ENCODE measurements at places on chromosomes 4 and X.
A peak's percentile ranks its signal among the peaks of the same experiment; 100 is the strongest.

DNA sequence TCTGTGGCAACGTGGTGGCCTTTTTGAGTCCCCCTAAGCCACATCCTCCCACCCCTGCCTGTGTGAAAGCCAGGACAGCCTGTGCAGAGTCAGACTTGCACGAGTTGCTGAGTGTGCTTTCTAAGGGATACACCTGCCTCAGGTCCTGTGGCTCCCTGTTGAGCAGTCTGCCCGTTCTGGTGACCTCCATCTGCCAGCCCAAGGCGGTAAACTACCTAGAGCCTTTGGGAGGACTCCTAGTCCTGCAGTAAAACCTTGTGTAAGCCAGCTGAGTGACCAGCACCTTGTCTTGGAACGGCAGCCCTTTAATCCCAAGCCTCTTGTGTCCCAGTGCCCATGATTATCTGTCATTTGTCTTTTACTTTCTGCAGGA is 69.3 kb downstream of the NBDY start:
- DNase-seq = no peak

DNA sequence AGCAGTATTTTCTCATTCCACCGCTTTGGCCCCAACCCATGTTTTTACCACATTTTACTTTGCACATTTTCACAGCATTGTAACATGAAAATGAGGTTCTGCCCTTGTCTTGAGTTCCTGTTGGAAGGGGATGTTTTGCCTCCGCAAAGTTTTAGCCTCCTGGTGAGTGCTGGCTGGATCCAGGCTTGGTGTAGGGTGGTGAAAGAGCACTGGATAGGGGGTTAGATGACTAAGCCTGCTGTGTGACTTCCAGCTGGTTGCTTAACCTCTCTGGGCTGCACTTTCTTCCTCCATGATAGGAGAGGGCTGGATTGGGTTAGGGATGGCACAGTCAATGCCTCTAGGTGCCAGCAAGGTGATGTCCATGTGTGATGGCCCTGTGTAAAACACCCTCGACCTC is 28.9 kb downstream of the CYTL1 start:
- peak; percentile 54 for DNase-seq

GRCh38 chrX:20995829-20996228 is 378.4 kb upstream of the CNKSR2 start:
- no peak for DNase-seq

GRCh38 chr4:173919196-173919595 is 364.3 kb downstream of the FBXO8 start:
- DNase-seq = no peak

DNA sequence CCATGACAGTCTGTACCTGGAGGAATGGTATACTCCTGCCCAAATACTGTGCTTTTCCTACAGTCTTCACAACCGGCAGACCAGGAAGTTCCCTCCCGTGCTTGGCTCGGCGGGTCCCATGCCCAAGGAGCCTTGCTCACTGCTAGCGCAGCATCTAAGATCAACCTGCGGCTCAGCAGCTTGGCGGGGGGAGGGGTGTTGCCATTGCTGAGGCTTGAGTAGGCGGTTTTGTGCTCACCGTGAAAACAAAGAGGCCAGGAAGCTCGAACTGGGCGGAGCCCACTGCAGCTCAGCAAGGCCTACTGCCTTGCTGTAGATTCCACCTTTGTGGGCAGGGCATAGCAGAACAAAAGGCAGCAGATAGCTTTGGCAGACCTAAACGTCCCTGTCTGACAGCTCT is 152.7 kb downstream of the TEX11 start:
- DNase-seq = no peak

DNA sequence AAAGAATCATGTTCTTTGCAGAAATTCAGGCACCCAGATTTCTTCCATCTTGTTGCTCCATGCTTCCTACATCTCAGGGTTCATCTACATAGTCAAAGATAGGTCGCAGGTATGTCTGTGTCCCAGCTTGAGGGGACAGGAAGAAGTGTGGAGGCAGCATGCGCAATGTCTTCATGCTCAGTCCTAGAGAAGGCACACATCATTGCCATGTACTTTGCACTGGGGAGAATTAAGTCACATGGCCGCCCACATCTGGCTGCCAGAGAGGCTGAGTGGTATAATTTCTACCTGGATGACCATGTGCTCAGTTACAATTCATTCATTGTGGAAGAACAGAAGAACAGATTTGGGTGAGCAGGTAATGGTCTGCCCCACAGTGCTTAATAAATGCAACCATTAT is 54.1 kb downstream of the GAB1 start:
- DNase-seq = no peak

DNA sequence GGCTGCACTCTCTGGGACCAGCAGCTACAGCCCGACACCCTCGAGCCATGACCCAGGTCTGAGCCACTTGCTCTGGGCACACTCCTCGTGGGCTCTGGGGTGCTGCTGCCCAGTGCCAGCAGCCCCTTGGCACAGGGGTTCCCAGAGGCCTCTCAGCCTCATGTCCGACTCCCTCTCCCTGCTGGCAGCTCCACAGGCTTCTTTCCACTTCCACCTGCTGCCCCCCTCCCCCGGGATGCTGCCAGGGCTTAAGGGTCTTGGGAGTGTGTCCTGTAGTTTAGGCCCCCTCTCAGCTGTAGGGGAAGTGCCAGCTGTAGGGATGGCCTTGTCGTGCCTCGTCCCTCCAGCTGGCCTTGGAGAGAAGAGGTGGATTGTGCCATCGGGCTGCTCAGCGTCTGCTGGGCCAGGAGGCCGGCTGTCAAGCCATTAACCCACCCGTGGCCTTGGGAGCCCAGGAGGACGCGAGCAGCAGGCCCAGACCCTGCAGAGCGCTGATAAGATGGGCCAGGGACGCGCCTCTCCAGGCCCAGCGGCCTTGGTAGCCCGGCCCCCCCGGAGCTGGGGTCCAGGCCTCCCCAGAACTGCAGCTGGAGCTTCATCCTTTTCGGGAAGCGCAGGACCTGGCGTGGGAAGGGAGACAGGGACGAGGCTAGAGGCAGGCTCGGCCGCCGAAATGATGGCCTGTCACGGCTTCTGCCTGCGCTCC is 1.0 kb upstream of the USP27X start:
- no peak for DNase-seq

- DNase-seq = peak; percentile 39
Measured at GRCh38 chr4:144646523-144647094, 653 bp downstream of the HHIP start.

GRCh38 chrX:30576881-30577280 is 685 bp downstream of the TASL start:
- no peak for DNase-seq

Measured in GM03348 (cell line).